Adipocyte (in vitro differentiated cells): ENCODE measurements at places on chromosomes 5 and 9.

- no peak for DNase-seq
Measured at GRCh38 chr9:107138261-107138992, 144.7 kb upstream of the RAD23B start.

- peak; percentile 3 for DNase-seq
Measured at GRCh38 chr9:120197605-120198004, 382.4 kb downstream of the CDK5RAP2 start.

GRCh38 chr5:141787376-141787775 is 90.8 kb downstream of the PCDH1 start:
- peak; percentile 21 for DNase-seq

DNA sequence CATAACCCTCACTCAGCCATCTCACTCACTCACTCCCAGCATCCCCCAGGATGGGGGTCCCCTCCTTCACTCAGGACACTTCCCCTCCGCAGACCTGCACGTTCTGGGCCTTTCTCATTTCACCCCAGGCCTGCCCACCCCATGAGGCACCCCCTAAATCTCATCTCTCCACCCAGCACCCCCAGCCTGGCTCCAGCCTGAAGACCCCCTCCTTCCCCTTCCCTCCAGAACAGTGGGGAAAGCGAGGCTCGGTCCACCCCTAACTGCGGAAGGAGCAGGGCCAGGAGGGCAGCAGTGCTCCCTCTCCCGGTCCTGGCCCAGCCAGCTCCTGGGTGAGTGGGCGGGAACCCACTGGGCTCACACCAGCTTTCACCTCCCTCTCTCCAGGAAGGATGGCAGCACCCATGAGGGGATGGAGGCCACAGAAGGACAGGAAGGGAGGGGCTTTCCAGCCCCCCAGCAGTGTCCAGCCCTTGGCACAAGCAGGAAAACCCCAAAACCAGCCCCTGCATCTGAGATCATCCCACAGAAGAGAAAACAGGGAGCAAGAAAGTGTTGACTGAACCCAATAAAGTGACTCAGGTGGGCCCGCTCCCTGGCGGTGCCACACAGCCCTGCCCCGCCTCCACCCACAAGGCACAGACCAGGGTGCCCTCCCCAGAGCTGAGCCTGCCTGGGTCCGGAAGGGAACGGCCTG is 55.0 kb downstream of the LRSAM1 start:
- DNase-seq: no peak

DNA sequence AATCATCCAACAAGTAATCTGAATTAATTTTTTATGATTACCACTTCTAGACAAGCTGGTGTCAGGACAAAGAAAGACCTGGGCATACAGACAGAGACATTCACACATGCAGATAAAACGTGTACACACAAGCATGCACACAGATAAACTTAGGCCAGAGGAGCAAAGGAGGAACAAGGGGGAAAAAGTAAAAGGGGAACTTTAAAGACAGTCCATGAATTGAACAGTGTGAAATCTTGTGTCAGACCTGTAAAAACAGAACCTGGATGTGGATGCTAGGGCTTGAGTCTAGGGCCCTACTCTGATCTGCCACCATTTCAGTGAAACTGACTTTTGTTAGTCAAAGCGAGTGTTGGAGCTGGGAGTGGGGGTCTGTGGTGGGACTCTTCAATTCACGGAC is 11.2 kb upstream of the ZSWIM6 start:
- no peak for DNase-seq

GRCh38 chr5:68818057-68818695 is 275.6 kb upstream of the SLC30A5 start:
- DNase-seq: peak; percentile 25

GRCh38 chr9:126440940-126441339 is 114.3 kb downstream of the MVB12B start:
- no peak for DNase-seq

DNA sequence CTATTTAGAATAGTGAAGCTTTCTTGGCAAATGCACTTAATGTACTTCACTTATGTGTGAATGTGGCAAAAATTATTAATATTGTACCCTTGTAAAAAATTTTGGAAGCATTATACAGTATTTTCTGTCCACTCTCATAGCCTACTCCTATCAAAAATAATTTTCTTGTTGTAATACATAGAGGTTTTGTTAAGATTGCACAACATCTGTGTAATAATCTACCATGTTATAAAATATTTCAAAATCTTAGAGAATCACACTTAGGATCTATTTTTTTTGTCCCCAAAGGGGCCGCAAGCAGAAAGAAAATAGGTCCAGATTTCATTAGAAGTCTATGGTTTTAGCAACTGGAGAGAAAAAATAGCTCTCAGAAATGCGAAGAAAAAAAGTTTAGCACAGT is 945.9 kb downstream of the CDH18 start:
- no peak for DNase-seq

DNA sequence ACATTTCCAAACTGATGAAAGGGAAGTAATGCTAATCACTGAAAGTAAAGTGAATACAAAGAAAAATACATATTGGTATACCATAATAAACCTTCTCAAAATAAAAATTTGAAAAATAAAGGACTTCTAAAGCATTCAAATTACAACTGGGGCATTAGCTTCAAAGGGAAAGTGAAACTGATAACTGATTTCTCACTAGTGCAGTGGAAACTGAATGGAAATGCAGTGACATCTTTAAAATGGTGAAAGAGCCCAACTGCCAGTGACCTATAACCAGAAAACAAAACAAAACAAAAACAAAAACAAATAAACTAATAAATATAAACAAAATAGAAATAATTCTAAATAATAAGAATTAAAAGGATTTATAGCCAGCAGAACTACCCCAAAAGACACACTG is 297.5 kb upstream of the GRIN3A start:
- DNase-seq: no peak

- DNase-seq: no peak
Measured at GRCh38 chr5:141858079-141858765, 20.0 kb downstream of the PCDH1 start.
